ENCODE measurements at places on chromosomes 2 and 18. TPM values are rescaled to one million over a fixed set of nuclear protein-coding genes. Genes with fewer than 3 reads are reported as not detected.

The ZNF532 gene
- 49.8 TPM for total RNA-seq

The GRB14 gene
- total RNA-seq: not detected

DNA sequence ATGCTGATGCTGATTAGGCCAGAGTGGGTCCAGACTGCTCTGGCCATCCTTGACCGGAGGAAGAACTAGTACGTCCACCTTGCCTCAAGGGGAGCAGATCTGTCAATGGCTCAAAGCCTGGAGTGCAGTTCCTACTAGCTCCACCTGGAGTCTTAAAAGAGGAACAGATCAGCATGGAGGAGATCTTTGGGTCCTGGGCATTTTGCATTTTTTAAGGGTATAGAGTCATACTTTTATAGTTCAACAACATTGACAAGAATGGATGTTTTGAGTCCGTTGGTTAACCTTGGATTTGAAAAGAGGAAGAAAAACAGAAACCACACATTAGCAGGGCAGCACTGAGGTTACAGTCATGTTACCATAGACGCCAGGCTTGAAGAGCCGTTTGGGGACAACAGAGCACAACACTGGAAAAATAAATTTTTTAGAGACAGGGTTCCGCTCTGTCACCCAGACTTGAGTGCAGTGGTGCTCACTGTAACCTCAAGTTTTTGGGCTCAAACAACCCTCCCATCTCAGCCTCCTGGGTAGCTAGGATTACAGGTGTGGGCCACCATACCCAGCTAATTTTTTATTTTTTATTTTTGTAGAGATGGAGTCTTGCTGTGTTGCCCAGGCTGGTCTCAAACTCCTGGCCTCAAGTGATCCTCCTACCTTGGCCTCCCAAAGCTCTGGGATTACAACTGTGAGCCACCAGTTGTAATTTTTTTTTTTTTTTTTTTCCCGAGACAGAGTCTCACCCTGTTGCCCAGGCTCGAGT, 78.5 kb downstream of the PRKCE start:
- no peak for DNase-seq

DNA sequence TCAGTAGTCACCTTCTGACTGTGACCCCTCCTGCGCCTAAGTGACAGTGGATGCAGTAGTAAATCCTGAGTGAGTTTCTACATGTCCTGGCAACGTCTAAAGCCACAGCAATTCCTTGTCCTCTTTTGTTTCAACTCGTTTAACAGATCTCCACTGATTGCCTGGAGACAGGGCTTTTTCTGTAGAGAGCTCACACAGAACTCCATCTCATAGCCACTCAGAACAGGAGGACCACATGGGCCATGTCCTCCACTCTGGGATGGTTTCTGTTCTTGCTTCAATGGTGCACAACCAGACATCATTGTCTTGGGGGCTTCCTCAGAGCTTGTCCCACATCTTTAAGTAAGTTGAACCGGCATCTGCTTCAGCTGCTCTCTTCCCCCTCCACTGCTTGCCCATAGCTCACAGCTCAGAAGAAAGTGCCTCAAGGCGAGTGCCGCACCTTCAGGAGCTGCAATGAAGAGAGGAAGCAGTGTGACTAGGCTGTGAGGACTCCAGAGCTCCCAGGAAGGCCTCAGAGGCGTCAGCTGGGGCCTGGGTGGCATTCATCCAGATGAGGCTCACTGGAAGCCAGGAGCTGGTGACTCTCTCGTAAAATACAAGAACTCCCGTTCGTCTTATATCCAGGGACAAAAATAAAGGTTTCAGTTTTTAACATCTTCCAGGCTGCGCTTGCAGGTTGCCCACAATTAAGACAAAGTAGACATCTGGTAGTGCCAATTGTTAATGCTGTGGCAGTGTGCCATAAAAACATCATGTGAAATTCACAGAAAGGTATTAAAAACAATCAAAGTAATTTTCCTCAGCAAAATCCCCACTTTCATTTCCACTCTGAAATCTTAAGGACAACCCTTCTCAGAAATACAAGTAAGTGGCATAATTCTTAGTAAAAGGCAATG, 37.3 kb downstream of the ST3GAL5 start:
- DNase-seq: no peak

- no peak for DNase-seq
Measured at GRCh38 chr18:5707586-5707985, 163.8 kb upstream of the EPB41L3 start.

- no peak for DNase-seq
Measured at GRCh38 chr2:217988840-217989204, 14.0 kb downstream of the TNS1 start.

Measured in Panc1 (cell line).